ENCODE measurements at places on chromosomes 12 and 14.

GRCh38 chr12:26869104-26869494 is 36.1 kb upstream of the ITPR2 start:
- DNase-seq = no peak

- no peak for DNase-seq
These were observed 1.9 kb downstream of the IFNG-AS1 start for GRCh38 chr12:67991158-67991557.

DNA sequence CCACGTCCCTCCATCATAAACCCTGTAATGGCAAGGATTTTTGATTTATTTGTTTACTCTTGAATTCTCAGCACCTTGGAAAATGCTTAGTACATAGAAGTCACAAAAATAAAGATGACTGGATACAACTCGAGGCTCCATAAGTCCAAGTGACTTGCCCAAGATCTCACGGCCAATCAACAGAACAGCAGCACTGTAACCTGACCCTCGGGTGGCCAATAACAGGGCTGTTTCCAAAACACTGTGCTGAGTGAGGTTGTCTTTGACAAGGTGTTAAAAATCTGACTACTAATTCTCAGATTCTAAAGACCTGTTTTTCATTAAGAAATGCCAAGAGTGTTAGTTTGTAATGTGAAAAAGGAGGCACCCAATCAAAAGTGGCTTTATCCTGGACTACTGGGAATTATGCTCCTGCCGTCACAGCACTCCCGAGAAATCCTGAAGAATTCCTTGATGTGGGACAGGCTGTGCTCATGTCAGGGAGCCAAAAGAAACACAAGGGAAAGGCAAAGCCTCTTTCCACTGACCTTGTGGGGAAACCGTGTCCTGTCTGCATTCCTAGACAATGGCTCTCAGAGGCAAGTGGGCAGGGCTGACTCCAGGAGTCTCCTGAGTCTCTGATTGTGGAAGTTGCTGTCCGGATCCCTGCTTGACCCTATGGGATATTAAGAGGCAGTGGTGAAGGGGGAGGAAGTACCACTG is 204.7 kb upstream of the PELI2 start:
- no peak for DNase-seq

DNA sequence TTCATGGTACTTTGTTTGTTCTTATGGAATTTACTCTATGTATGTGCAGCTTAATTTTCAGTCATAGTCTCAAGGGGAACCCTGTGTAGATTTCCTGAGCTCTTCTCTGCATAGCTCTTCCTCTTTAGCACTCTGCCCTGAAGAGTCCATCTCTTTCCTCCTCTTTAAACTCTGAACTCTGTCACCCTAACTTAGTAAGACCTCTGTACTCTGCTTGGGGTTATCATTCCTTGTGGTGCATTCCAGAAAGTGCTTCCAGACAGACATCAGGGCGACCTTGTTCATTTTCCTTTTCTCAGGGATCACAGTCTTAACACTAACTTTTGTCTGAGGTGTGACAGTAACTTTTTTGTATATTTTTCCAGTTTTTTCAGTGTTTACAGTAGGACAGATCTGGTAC is 179.3 kb downstream of the RAD51B start:
- DNase-seq = no peak

- no peak for DNase-seq
These were observed 56.2 kb downstream of the ACTN1 start for GRCh38 chr14:68922886-68923285.

GRCh38 chr14:21933681-21934080 is 260.1 kb upstream of the OR4E1 start:
- DNase-seq = no peak

DNA sequence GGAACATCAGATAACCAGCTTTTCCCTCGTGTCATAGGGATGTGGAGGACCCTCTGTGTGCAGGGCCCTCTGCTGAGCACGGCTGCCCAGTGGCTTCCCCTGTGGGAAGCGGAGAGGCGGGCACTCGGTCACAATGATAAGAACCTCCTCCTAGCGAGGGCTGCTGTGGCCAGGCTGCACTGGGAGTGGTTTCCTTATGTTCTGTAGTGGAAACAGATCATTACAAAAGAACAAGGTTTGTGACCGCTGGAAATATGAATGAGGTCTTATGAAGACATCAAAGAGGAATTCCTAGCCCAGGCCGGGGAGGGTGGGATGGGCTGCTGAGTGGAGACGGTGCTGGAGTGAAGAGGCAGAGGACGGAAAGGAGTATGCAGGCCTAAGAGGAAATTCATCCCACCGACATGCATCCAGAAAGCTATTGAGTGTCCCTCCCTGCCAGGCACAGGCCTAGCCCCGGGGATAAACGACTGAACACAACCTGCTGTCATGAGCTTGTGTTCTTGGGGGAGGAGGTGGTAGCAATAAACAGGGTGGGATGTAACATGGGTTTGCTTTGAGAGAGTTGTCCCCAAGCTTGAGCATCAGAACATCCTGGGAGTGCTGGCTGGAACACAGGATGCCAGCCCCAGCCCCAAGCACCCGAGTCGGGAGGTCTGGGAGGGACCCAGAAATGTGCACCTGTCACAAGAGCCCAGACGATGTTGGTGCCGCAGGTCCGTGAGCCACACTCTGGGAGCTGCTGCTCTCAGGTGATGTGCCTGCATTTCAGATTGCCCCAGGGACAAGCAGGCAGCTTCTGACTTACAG is 37.5 kb downstream of the FZD10 start:
- DNase-seq = no peak

DNA sequence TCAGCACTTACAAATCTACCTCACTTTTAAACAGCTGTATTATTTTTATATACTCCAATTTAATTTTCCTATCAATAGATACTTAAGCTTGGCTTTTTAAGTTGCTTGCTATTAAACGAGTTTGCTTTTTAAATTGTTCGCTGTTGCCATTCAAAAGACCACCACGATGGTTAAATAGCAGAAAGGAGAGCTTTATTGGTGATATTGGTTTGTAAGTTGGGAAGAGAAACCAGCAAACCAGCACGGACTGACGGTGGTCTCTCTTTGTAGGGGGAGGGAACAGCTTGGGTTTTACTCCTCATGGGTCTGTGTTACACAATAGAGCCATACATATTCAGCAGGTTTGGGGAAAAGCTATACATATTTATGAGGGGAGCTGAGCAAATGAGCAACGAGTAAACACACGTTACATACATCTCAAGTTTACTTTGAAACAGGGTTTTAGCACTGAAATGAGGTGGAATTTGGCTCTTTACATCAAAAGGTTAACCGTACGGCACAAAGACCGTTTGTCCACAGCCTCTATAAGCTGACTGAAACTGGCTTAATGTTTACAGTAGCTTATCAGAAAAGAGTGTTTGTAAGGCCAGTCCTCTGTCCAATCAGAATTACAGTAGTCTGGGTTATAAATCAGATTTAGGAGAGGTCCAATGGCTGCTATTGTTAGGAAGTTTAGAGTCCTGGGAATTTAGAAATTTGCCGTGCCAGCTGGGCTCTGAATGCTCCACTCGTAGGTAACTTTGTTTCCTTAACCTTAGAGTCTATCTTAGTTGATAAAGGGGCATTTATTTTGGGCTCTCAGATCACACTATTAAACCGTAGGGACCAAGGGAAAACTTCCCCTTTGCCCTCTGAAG is 69.7 kb upstream of the DHRS4 start:
- DNase-seq = no peak

- peak; percentile 76 for DNase-seq
These were observed 16.7 kb downstream of the KMT2D start for GRCh38 chr12:49043856-49044258.

DNA sequence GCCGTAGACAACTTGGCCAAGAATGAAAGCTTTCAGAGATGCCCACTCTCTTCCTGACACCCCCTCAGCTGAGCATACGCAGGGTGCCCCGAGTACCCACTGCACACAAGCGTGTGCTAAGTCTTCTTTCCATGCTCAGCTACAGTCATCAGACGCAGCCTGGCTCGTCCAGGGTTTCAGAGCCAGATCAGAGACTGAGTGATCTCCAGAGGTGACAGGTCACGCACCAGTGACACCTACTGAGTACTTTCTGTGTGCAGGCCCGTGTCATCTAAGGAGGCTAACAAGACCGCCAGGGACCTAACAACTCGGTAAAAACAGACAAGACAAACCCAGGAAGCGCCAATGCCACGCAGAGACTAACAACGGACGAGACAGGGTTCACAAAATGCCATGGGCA is 25.1 kb downstream of the STX2 start:
- no peak for DNase-seq

- peak; percentile 12 for DNase-seq
These were observed 5.6 kb downstream of the RIC8B start for GRCh38 chr12:106780010-106780631.

DNA sequence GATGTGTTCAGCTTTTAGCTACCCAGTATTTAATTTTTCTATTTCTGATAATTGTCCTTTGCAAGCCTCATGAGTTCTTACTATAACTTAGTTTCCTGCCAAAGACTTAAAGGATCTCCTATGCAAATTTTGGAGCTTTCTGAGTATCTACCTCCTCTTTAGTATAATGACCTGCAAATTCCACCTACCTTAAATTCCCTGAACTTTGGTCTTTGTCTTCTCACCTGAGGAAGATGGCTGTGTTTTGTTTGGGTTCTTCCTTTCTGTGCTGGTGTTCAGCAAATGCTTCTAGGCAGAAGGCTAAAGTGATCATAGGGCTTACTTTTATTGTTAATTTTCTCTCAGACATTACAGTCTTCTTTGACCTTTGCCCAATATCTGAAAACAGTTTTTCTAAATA is 142.8 kb downstream of the FUT8 start:
- DNase-seq = no peak

DNA sequence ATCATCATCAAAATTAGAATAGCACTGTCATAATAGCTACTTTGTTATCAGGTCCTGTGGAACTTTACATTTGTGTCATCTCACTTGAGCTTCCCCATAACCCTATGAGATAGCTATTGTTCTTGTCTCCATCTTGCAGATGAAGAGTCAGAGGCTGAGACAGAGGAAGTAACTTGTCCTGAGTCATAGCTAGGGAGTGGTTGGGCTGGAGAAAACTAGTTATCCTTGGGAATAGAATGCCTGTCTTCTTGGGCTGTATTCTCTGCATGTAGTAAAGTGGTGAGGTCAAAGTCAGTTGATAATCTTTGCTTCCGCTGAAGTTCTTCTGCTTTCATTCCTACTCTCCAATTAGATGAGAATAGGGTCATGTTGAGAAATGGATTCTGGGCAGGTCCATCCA is 117.0 kb downstream of the SMOC1 start:
- DNase-seq = no peak

DNA sequence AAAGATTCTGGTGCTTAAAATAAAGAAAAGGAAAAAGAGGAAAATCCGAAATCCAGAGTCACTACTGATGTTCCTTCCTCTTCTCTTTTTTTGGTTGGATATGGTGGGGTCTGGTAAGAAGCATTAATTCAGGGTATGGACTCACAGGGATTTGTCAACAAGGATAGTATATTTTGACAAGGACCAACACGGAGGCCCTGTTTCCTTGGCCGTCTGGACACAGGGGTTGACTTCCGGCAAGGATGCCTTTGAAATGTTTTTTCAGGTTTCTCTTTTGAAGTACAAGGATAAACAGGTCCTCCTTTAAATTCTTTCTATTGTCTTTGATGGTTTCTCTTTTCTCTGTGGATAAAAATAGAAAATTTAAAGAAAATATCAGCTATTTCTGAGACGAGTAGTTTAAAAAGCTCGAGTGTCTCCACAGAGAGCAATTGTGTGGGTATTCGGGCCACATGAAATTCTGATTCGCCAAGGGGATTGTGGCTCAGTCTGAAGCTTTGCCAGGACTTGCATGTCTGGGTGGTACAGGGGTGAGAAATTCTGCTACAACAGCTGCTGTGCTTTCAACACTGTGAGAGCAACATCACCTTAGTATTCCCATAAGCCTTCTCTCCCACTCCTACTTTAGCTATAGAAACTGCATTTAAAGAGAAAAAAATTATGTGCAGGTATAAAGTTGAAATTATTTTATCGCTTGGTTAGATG is 88.5 kb upstream of the CSRP2 start:
- DNase-seq = no peak

DNA sequence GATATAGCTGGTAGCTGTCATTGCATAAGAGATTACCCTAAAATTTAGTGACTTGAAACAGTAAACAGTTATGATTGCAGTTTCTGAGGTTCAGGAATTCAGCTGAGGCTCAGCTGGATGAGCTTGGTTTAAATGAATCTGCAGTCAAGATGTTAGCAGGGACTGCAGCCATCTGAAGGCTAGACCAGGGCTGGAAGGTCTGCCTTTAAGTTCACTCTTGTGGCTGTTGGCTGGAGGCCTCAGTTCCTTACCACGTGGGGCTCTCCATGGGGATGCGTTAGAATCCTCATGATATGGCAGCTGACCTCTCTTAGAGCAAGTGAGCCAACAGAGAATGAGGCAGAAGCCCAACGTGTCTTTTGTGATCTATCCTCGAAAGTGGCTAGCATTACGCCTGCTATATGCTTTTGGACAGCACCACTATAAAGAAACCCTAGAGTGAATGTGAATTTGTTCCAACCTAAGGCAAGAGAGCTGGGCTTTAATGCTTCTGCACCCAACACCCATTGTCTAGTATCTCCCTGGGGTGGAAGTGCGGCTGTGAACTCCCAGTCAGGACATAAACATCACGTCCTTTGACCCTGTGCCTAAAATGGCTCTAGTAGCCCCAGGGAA is 26.0 kb downstream of the HSPB8 start:
- no peak for DNase-seq

DNA sequence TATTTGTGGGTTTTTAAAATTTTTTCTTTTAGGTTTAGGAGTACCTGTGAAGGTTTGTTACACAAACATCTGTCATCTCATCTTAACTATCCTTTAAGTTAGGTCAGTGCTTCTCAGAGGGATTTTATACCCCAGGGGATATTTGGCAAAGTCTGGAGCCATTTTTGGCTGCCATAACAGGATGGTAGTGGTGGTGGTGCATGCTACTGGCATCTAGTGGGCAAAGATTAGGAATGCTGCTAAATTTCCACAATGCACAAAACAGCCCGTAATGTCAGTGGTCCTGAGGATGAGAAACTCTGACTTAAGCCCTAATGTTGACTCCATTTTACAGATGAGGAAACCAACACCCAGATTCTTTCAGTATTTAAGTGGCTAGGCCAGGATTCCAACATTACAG is 85.2 kb upstream of the MYF6 start:
- no peak for DNase-seq

GRCh38 chr12:49674318-49674981 is 32.8 kb downstream of the FMNL3 start:
- no peak for DNase-seq

- DNase-seq = no peak
These were observed 142.7 kb downstream of the RAD51B start for GRCh38 chr14:67962215-67962644.

- no peak for DNase-seq
These were observed 17.3 kb downstream of the LRTM2 start for GRCh38 chr12:1837541-1838204.

GRCh38 chr14:102590667-102591099 is 1.8 kb upstream of the RCOR1 start:
- DNase-seq = peak; percentile 37

- peak; percentile 65 for DNase-seq
These were observed 191.3 kb upstream of the AMIGO2 start for GRCh38 chr12:47270782-47271664.

Measured in hematopoietic multipotent progenitor cell treated with erythropoietin and hydrocortisone succinate and interleukin-3 and kit ligand, for 15 days (in vitro differentiated cells).